ENCODE measurements at places on chromosomes 3 and 15.

GRCh38 chr3:169128579-169128978 is 534.9 kb downstream of the MECOM start:
- DNase-seq, result no peak

DNA sequence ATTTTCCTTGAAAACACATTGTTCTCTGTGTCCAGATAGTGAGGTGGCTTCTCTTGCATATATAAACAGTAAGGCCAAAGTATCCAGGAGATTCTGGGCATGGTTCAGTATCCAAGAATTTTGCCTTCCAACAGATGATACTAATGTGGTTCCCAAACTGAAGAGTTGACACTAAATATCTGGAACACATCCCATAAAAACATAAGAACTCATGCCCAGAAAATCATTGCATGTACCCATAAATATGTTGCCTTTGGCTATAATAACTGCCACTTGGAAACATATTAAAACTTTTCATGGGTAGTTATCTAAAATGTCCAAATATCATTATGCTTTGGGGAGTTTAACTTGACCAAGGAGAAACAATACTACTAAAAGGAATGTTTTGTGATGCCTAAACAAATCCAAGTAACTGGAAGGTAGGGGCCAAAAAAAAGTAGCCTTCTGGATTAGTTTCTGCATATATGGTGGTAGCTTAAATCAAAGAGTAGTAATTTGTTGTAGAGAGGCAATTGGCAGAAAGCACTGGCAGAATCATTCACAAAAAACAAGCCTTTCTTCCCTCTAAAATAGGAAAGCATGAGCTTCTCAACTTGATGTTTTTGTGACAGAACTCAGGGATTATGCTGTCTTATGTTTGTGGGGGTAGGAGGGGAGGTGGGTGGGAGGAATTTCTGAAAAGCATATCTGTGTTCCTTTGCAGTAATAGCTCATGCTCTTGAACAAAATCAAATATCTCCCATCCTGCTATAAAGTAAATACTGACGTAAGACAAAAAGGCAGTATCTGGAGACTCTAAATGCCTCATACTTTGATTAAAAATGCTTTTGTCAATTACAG is 753.9 kb downstream of the TUSC7 start:
- DNase-seq, result no peak

DNA sequence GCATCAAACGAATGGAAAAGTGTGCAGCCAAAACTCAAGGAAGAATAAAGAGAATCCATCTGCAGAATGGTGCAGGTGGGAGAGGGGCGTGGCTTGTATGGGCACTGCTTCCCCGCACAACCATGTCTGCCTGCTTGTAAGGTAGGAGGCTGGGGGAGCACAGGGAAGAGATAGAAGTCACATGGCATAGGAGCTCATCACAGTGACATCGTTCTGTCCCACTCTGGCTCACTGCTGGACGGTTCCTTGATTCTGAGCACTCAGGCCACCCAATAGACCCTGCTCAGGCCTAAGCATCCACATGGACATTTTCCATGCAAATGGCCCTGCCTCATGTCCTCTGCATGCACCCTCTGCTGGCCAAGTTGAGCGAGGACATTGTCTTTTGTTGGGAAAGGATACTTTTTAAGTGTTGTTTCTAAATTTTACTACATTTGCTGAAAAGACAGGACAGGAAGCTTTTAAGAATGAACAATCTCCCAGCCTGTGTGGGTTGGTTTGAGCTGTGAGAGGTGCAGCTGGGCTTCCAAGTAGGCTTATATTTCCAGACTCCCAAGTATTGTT is 3.1 kb downstream of the MYLK start:
- no peak for DNase-seq

DNA sequence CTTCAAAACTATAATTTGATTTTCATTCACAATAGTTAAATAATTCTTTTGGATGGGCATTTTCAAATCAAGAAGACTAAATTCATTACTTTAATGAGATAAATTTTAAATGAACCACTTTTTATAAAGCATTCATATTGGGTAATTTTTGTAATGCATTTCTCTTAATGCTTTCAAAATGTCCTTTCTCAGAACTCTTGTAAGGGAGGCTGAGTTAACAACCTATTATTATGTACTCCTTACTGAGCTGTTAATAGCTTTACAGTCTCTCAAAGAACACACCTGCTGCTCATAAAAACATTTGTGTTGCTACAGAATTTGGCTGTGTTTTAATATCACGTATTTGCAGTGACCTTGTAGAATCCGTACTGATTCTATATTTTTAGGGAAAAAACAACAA is 334.0 kb upstream of the ARL6 start:
- DNase-seq, result no peak

DNA sequence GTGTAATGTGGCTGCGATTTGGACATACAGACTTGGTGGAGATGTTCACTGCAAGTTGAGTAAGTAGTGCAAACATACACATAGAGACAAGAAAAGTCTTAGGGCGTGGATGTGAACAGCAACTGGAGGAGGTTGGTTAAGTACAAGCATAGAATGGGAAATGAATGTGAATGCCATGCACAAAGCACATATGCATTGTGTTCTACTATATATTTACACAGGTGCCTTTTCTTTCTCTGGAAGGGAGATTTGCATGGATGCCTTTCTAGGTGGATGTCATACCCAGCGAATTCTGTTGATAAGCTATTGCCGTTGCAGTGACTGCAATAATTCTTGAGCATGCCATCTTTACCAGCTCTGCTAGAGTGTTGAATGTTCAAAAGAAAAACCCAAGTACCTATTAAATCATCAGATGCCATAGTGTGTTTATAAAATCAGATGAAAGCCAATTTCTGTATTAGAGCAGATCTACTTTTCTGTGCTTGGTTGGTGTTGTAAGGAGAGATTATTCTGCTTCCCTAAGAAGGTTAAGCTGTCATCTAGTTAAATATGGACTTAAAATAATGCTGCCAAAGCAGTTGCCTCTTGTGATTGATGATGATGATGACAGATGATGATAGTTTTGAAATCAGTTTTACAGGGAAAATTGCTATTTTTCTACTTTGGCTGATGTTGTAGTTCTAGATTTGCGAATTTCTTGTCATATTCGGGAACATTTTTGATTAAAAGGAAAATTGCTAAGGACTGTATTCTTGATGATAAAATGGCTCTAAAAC is 148.4 kb downstream of the CNTN4 start:
- DNase-seq, result no peak

- DNase-seq, result peak; percentile 39
Measured at GRCh38 chr3:187744169-187745151, 808 bp downstream of the BCL6 start.

DNA sequence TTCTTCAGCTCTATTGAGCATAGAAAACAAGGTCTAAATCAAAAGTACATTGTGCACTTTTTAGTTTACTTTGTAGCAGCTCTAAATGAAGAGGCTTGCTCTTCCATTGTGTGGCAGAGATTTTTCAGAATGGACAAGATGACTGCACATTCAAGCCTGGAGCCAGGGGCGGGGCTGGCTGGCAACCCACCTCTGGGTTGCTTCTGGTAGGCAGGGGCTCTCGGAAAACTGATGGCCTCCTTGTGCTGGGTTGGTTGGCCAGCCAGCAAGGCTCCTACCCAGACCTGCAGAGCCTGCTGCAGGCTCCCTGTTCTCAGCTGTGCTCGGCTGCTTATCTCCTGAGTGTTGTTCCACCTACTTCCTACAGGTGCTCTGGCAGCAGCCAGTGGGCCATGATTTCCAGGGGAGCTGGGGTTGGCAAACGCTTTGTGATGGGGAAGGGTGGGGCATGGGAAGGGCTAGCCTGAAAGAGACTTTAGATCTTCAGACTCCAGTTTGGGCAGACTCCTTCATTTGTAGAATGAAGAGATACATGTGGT is 8.8 kb downstream of the BSN start:
- no peak for DNase-seq

DNA sequence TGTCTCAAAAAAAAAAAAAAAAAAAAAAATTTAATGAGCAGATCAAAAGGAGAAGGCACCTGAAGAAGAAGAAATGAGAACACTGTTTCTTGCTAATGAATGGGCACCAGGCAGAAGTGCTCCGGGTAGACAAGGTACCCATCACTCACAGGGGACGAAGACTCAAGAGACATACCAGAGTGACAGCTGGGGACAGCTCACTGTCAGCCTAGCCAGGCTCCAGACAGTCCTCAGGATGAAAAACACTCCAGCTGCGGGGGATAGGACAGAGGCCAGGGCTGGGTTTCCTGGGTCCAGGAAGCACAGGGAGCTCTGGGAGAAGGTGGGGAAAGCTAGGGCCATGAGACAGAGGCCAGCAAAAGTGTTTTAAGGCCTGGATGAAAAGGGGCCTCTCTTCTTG is 48.5 kb upstream of the PARL start:
- no peak for DNase-seq

DNA sequence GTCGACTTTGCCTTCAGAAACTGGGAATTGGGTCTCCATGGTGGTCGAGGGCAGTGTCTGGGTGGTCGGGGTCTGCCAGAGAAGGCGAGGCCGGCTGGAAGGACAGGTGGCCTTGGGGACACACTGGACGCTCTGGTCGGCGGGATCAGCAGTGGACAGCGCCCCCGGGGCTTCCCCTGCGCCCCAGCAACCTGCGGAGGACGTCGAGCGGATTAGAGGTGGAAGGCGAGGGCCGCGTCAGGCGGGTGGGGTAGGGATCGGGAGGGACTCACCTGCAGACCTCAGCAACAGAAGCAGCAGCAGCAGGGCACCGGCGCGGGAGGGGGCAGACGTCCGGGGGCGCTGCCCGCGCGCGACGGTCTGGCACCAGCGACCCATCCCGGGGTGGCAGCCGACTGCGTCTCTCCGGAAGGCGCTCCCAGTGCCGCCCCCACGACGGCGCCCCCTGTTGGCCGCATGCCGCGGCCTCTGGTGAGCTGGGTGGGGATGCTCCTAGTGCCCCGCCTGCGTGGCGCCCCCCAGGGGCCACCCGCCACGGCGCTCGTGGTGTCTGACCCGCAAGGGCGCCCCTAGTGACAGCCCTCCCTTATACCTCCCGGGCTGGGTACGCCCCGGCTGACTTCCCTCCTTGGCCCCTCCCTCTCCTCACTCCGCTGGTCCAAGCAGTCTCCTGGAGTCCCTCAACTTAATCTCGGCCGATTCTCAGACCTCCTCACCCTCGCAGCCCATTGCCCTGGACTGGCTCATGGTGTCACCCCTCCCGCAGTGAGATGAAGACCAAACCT is at the start of gene PRSS50:
Gene PRSS50, minus strand, starts transcription at position 423 of the 785 bp plus-strand sequence. Its CDS starts 45 bp downstream, at position 378.
- DNase-seq, result peak; percentile 38

- no peak for DNase-seq
Measured at GRCh38 chr3:106631373-106632108, 745.7 kb upstream of the CCDC54 start.

GRCh38 chr15:100245855-100246254 is 95.9 kb downstream of the ADAMTS17 start:
- no peak for DNase-seq

DNA sequence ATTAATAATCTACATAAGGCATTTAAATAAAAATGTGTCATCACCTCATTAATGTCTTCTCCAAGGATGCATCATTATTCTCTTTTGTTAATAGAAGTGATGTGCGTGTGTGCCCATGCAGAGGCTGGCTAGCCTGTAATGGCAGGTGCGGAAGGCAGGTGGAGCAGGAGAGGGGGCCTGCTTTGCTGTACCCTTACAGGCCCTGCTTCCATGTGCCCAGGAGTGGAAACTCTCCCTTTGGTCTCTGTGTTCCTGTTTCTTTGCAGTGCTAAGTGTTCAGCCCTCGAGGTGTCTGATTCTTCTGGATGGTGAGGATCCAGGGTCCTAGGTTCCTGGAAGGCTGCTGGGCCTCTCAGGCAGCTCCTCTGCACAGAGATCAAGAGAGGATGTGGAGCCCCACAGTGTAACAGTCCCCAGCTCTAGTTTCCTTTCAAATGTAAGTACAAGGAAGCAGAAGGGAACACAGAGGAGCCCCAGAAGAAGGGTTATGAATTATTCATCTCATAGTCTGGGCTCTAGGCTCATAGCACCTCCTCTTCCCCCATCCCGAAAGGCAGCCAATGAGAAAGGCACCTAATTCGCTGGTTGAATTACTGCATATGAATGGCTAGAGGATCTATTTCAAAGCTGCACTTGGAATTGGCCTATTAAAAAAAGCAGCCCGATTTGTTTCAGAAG is 39.2 kb upstream of the AGBL1 start:
- no peak for DNase-seq

DNA sequence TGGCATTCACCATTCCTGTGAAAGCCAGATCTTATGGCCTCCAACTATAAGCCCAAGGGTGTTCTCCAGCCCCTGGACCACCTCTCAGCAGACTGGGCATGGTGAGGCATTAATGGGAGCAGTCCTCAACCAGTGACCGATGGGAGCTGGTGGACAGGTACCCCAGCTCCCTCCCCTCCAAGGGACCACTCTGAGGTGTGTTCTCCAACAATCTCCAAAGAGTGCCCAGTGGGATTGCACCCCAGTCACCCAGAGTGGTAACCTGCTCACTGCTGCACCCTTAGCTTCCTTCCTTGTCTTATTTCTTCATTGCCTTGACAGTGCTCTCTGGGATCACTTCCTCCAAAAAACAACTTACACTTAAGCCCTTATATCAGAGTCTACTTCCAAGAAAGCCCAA is 8.2 kb upstream of the ITGA11 start:
- DNase-seq, result no peak

GRCh38 chr3:5136919-5137429 is 14.9 kb downstream of the ARL8B start:
- no peak for DNase-seq

DNA sequence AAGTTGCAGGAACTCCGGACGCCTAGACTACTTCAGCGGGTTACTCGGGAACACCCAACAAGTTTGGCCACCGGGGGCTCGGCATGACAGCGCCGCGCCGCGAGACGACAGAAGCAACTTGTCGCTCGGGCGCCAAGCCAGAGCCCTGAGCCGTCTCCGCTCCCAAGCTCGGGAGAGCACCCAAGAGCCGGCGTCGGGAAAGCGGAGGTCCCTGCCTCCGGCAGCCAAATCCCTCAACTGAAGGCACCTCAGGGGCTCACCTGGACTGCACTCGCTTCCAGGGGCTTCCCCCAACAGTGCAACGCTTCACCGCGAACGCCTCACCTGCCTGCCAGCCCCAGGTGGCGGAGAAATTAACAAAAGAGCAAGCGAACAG is 640 bp downstream of the MB21D2 start:
- no peak for DNase-seq

DNA sequence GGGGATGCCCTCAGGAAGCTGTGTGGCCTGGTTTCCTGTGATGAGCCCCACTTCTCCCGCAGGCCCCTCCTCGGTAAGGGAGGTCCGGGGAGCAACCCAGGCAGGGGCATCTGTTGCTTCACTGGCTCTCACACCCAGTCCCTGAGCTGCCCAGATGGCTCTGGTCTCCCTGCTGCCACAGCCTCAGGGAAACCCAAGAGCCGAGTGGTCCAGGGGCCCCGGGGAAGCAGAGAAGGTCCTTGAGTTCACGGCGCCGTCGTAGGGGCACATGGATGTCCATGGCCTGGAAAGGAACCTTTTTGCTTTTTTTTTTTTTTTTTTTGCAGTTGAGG is 13.3 kb upstream of the LRRC15 start:
- no peak for DNase-seq

DNA sequence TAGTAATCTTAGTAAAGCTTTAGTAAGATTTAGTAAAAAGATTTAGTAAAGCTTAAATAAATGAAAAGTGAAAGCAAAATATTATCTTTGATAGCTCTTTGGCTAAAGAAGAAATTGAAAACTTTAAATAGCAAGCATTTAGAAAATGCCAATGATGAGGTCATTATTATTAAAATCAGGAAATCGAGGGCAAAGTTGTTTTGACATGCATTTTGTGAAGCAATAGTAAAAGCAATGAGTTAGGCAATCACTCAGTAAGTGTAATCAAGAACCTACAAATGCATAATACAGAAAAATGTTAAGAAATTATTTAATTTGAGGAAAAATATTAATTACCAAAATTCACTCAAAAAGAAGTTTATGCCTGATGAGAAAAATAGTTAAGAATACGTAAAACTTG is 280.3 kb upstream of the MME start:
- DNase-seq, result no peak

- DNase-seq, result no peak
Measured at GRCh38 chr3:127814325-127814781, 8.0 kb downstream of the MGLL start.

Data from T-cell (primary cell).